ENCODE measurements at places on chromosomes 2 and 18. TPM values are rescaled to one million over a fixed set of nuclear protein-coding genes. Genes with fewer than 3 reads are reported as not detected.

The EGR4 gene
- not detected for total RNA-seq

- no peak for DNase-seq
Observed at GRCh38 chr2:170917219-170917913, 11.7 kb upstream of the GORASP2 start.

DNA sequence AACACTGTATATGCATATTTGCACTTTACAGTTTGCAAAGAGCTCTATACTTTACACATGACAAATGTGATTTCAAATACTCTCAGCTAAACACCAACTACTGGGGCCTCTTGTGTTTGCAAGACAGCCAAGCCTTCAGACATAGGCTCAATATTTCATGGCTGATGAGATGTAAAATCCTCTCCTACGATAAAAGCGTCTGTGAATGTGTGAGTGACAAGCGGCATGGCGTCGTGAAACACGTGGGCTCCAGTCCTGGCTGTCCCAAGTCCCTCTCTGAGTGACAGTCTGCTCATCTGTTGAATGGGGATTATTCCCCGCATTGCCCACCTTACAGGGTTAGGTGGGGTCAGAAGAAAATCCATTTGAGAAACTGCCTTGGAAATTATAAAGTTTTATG lies 489.8 kb downstream of the RNF144A start:
- no peak for DNase-seq

- DNase-seq = no peak
Observed at GRCh38 chr2:238598802-238599530, 172.2 kb downstream of the ASB1 start.

The CCDC102B gene
- total RNA-seq = 1.2 TPM

The VSNL1 gene
- total RNA-seq = 0.92 TPM

- no peak for DNase-seq
Observed at GRCh38 chr2:7424481-7424880, 507.3 kb downstream of the RNF144A start.

GRCh38 chr2:159206736-159207380 lies 79.6 kb downstream of the WDSUB1 start:
- DNase-seq = no peak

- DNase-seq = no peak
Observed at GRCh38 chr18:5167831-5168230, 29.2 kb downstream of the AKAIN1 start.

The ALPP gene
- not detected for total RNA-seq

DNA sequence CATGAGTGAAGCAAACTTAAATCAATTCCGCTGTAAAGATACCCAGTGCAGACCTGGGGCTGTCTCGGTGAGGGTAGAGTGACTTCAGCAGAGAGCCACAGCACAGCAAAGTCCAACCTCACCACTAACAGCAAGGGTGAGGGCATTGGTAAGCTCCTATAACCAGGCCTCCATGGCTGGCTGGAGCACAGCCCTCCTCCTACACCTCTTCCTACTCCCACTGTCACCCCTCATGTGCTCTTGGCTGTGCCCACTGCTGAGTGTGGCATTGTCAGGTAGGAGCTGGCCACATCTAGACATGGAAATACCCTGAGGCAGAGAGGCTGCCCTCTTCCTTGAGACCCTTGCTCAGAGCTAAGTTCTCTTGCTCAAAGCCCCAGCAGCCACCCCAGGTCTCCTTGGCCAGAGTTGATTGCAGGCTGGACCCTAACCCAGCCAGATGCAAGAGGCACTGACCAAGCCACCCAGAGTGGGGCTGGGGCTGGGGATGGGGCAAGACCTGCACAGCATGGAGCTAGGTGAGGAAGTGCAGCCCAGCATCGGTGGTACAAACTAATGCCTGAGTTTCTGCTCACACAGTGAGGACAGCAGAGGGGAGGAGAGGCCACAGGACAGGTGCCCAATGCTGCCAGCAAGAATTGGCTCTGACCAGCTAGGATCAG lies 77.6 kb upstream of the RAB6C start:
- no peak for DNase-seq

DNA sequence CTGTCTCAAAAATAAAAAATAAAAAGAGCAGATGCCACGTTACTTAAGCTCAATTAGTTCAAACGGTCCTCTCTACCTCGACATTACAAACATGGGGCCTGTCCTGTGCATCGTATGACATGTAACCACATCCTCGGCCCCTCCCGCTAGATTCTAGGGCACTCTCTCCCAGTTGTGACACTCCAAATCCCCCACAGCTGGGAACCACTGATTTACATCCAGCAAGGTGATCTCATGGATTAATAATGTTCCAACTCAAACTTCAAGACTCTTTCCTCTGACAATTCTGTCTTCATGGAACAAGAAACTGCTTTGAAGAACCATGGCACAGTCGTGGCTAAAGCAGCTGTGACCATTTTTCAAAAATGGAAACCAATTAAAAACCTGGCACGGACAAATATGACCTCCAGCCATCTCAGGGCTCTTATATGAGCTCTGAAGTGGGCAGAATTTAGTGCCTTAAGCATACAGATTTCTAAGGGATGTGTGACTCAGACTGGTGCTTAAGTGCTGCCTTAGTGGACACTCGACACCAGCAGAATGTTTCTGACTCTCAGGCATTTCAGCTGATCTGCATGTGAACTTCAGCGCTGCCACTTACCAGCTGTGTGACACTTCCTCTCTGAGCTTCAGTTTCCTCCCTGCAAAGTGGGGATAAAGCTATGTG lies 31.7 kb upstream of the ASAP2 start:
- no peak for DNase-seq

- DNase-seq = no peak
Observed at GRCh38 chr2:23426263-23426905, 41.4 kb downstream of the KLHL29 start.

GRCh38 chr2:193810533-193810932 lies 1615.8 kb upstream of the TMEFF2 start:
- DNase-seq = no peak

DNA sequence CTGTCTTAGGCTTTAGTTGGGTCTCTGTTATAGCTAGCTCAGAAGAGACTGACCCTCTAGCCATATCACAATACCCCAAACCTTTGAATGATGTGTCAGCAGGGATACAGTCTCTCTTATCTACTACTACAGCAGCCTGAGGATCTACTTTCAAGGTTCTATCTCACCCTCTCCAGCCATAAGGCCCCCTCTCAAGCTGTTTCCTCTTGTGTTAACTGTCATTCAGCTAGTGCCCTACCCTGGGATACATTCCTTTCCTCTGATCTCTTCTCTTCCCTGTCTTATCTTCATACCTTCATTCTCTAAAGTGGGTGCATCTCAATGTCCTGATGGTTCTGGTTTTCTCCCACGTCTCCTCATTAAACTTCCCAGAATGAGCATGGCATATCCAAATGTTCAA lies 434.7 kb downstream of the NRXN1 start:
- no peak for DNase-seq

GRCh38 chr2:206088248-206088647 lies 2.3 kb upstream of the INO80D start:
- DNase-seq = no peak

DNA sequence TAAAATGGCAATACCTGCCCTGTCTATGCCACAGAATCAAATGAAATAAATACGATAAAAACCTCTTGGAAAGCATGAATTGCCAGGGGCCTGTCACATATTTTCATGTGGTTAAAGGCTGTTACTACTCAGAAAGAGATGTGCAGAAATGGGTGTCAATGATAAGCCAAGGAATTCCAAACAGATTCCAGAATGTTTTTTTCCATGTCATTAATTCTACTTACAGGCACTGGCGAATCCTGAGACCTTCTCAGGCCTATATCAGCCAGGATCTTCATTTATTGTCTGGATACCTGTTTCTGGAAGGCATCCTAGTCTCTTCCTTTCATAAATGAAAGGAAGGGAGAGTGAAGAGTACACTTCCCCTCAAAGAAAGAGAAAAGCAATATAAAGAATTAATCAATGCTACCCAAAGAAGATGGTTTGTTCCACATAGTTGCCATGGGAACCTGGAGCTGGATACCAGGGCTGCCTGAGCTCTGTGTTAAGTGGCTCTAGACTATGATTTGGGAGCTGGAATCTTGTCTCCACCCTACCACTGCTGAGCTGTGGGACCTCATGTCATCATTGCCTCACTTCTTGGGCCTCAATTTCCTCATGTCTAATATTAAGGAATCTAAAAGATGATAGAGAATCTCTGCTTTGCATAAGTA lies 335.1 kb upstream of the SKOR2 start:
- no peak for DNase-seq

GRCh38 chr2:66095820-66096345 lies 339.0 kb upstream of the MEIS1 start:
- no peak for DNase-seq

DNA sequence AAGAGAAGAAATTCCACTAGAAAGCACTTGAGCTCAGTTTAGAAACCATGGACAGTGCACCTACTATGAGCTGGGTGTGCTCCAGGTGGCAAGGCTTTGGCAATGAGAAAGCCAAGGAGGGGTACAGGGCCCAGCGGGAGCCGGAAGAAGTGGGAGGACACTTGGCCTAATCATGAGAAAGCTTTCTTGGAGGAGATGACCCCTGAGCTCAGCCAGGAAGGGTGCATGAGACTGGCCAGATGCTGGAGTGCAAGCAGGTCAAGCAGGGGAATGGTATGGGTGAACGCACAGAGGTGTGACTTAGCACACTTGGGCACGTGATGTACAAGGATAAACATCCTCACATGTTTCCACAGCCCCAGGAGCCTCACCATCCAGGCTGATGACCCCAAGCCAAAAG lies 97.2 kb upstream of the GLI2 start:
- no peak for DNase-seq

DNA sequence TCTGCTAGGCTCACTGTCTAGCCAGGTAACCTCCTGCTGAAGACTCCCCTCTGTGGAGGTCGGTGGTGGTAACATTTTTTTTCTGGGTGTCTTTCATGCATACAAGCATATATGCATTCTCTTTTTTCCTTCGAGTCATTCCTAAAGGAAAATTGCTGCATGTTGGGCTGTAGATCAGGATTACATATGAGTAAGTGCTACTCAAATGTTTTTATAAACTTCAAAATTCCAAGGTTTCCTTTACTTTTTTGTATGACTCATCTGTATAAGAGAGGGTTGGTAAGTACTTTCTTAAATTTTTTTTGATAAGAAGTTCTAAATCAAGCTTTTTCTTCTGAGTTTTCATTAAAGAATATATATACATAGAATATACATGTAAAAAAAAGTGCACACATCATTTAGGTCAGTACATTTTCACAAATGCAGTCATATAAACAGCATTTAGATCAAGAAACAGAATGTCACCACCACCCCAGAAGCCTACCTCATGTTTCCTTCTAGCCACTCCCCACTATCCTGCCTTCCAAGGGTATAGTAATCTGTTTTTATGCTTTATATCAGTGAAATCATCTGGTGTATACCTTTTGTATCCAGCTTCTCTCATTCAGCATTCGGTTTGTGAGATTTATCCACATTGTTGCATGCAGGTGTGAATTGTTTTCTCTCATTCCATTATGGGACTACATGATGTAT lies 128.0 kb upstream of the MAP3K20 start:
- no peak for DNase-seq

DNA sequence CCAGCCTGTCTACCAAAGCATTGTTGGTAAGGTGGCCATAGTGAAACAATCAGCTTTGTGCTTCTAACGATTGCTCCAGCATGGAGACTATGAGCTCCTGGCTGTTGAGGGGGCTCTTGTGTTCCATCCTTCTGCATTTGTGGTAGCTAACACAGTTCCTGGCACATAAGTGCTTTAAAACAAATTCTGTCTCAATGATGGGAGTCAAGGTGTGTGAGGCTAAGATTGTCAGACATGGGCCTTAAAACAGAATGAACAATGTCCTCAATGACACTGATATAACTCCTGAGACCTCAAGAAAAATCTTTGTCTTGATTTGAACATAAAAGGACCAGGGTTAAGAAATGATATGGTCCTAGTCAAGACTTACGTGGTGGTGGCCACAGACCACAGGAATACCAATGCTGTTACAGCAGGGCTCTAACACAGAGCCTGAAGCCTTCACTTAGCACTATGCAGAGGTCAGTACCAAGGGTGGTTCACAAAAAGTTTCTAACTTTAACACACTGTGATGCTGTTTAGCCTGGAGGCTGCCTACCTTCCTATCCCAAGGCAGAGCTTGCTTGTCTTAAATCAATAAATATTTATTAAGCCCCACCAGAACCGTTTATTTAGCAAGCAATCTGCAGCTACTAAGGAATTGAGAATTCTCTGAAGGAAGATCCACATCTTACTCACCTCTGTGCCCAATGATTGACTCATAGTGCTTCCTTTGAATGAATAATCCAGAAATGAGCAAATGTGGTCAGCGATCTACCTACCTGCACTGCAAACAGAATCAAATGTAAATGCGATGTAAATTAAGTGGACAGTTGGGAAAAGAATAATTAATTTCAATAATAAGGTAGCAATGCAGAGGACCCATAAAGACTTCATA lies 35.1 kb downstream of the EVA1A start:
- no peak for DNase-seq

DNA sequence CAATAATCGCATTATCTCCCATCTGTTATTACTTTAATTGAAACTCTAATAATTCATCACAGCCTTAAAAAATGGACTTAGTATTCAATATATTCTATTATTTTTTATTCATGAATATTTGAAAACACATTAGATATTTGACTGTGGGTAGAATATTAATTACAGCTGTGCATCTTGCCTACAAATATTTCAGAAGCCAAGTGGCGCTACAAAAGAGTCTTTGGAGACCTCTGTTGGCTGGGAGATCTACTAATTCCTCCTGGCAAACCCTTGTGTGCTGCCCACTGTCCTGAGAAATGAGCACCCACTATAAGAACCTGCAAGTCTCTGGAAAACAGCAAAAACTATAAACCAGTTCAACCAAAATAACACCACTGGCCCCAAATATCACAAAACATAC lies 54.5 kb downstream of the PRELID3A start:
- DNase-seq = no peak

DNA sequence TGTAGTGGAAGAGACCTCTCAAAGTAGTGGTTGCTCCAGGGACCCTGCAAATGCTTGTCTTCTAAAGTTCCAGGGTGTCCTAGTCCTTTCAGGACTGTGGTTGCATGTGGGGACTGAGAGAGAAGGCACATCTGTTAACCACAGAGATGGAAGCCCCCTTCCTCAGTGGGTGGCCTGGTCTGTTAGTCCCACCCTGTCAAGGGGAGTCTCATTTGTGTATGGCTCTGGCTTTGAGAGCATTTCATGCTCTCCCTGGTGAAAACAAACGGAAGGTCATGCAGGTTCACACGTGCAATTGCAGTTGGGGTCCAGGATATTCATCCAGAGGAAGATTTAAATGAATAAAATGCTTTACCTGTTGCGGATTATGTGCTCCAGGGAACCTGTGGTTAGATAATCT lies 219.6 kb downstream of the PRKCE start:
- no peak for DNase-seq

- no peak for DNase-seq
Observed at GRCh38 chr18:986051-986450, 81.4 kb downstream of the ADCYAP1 start.

The GKN2 gene
- not detected for total RNA-seq

DNA sequence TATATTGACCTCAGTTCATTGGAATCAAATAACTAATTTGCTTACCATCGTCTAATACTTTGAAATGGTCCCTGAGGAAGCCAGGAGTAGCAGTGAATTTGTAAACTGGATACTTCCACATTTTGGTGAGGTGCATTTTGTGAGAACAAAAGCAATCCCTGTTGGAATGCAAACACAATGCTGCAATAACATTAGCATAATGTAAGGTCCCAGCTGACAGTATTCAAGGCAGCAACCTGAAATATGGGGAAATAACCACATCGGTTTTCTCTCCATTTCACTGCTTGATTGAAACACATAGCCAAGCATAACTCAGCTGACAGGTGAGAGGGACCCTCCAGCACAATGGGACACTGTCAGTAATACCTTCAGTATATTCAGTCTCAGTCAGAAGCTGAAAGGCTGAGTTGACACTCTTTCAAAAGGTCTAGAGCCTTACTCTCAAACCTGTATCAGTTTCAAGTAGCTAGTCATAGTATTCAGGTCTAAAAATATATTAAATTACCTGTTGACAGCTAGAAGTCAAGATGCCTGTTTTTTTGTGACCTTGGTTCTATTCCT lies 1311.9 kb upstream of the NRXN1 start:
- no peak for DNase-seq
